ENCODE measurements at places on chromosomes 13 and 19. TPM values are rescaled to one million over a fixed set of nuclear protein-coding genes. Genes with fewer than 3 reads are reported as not detected.

Gene MFSD12
- total RNA-seq, result 35.9 TPM

Gene OVOL3
- not detected for total RNA-seq

Gene APLP1
- total RNA-seq, result 214 TPM

Gene PRPF31
- 25.3 TPM for total RNA-seq

Gene IGFL2
- total RNA-seq, result 0.82 TPM

Gene MUC16
- total RNA-seq, result not detected

Gene IGFL4
- total RNA-seq, result 0.82 TPM

Gene SLITRK5
- 29.3 TPM for total RNA-seq

Gene FAM216B
- total RNA-seq, result 0.41 TPM
